Posterior cingulate gyrus (tissue), 11 donors: ENCODE measurements at places on chromosomes 2 and 18.

DNA sequence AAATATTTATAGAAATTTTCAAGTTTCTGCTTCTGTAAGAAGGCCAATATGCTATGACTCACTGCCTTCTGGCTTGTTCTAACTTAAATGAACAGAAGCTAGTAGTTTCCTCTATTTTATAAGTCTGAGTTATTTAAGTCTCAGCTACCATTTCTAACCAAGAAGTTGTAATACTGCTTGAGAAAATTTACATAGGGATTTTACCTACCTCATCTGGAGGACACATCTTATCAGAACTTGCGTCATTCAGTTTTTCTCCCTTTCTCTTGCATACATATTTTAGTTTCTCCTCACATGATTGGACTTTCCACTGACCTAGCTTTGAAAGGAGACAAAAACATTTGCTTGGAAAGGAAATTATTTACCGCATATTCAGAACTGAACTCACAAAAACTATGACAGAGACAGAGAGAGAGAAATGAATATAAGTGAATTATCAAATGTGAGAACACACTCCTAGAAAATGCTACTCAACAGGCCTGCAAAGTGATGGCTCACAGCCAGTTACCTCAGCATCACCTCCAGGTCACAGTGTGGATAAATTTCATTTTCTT is 81.1 kb upstream of the CD302 start:
- DNase-seq: no peak

- DNase-seq: no peak
Observed at GRCh38 chr2:165563468-165564225, 94.1 kb downstream of the CSRNP3 start.

DNA sequence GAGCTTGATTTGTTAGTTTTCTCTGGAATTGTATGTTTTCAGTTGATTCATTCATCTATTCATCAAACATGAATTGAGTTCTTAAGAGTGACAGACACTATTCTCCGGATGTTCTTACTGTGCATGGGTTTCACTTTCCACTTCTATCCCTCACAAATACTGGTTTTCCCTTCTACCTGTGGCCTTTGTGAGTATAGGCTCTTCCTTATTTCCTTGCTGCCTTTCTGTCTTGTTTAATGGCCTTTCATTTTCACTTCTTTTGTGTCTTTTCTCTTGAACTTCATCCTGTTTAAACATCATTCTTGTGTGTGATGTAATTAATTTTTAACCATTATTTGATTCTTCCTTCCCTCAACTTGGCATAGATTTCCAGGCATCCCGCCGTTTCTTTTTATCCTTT is 90.7 kb downstream of the CRIM1 start:
- DNase-seq: no peak

- no peak for DNase-seq
Observed at GRCh38 chr18:79964330-79965118, at the start of gene HSBP1L1. HSBP1L1 (plus strand) TSS chr18:79964643; CDS start chr18:79964736, 93 bp downstream.

- no peak for DNase-seq
Observed at GRCh38 chr18:77191071-77191751, 58.4 kb upstream of the GALR1 start.

DNA sequence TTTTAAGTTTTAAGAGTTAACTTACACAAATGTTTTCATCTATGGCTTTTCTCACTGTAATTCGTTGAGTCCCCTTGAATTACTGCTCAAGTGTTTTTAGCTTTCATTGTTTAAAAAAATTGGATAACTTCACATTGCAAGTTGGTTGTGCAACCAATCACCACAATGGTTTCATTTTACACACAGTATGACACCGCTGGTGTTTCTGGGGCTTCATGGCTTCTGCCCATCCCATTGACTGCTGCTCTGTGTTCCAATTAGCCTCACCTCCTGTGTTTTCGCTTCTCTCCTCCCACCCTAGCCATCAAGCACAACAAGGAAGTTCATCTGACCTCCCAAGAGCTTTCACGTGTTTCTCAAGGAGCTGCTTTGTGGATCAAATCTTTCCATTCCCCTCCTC is 199.1 kb upstream of the CHAC2 start:
- DNase-seq: no peak

GRCh38 chr2:105082107-105082506 is 44.2 kb downstream of the MRPS9 start:
- no peak for DNase-seq

GRCh38 chr18:45034179-45034578 is 353.5 kb downstream of the SETBP1 start:
- DNase-seq: no peak

- DNase-seq: no peak
Observed at GRCh38 chr2:57877811-57878170, 168.8 kb upstream of the VRK2 start.

- no peak for DNase-seq
Observed at GRCh38 chr2:195279840-195280427, 377.1 kb upstream of the SLC39A10 start.

DNA sequence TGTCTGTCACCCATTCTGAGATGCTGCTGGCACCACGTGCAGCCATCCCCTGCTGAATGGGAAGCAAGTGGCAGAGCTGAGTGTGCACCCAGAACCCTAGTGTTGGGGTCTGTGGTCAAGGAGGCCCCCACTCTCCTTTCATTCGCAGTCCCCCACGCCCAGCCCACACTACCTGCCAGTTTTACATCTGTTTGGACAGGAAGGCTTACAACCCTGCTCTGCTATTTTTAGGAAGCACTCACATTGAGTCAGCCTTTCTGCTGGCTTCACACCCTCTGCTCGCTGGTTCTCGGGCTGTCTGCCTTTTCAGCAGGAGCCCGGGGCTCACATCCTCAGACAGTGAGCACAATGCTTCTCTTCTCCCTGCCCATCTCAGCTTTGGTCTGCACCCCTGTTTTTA is 10.7 kb upstream of the ADCY3 start:
- DNase-seq: peak; percentile 86

DNA sequence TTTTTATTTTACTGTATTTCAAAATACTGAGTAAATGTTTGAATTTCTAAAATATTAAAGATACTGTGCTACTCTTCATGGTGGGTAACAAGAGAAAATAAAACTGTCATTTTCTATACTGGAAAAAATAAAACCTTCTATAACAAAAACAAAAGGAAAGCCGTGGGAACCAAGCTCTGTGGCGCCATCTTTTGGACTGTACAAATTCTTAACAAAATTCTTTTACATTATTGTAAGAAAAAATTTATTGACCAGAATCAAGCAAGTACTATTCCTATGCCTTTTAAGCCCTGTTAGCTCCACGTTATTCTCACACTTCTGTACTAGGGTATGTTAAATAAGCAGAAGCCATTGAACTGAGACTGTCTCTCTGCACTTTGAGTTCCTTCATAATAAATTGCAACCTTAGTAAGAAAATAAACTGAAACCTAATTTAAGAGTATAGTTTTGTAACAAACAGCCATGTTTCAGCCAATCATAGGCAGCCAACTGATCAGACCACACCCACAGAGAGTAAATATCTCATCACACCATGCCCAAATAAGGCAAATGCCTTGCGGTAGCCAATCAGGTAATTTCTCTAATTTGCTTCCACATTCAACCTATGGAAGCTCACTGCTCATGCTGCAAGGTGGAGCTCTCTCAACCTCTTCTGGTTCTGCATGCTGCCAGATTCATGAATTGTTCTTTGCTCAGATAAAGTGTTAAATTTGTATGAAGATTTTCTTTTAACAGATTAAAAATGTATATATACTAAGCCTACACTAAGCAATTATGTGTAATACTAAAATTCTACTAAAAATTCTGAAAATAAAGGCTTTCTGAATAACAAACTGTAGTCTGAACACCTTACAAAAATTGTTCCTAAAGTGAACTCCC is 42.2 kb downstream of the HIBCH start:
- no peak for DNase-seq
